ENCODE measurements at places on chromosomes 1 and 21.

- DNase-seq = no peak
Observed at GRCh38 chr21:44319407-44320065, 19.7 kb downstream of the CFAP410 start.

DNA sequence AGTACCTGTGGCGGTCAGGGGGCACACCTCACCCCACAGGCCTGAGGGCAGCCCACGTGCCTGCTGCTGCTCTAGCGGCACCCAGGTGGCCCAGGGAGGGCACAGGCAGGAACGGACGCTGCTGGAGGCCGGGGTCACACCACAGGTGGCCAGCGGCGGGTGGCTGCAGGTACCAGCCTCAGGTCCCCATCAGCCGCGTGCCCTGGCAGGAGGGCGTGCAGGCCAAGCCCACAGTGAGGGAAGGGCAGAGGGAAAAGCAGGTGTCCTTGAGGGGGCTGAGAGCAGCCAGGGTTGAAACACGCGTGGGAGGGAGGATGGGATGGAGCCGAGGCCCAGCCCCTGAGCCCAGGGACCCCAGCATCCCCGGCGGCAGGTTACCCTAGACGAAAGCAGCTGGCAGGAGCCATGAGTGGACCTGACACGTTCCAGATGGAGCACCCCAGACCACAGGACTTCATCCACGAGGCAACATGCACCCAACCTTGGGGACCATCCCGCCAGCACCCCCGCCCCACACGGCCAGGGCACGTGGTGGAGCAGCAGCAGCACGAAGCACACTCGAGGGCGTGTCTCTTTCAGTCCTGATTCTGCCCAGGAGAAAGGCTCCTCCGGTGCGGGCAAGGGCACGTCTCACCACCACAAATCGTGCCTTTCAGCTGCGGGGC is 3.7 kb downstream of the SLC19A1 start:
- no peak for DNase-seq

- DNase-seq = no peak
Observed at GRCh38 chr1:226479474-226479873, 69.1 kb upstream of the STUM start.

DNA sequence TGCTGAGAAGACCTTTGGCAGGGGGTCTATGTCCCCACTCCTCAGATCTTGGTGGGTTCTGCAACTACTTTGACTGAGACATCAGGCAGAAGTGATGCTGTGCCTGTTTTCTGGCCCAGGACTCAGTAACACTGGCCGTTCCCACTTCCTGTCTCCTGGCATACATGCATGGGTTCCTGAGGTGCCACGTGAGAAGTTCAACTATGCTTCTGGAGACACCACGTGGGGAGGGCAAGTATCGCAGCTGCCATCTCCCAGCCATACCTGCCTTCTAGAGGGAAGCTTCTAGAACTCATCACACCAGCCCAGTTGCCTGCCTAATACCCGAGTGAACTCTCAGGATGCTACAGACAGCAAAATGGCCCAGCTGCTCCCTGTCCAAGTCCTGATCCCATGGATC is 65.8 kb downstream of the TRABD2B start:
- DNase-seq = no peak
